ENCODE measurements at places on chromosomes 16 and 17. TPM values are rescaled to one million over a fixed set of nuclear protein-coding genes. Genes with fewer than 3 reads are reported as not detected.

Gene PLK1
- 45.7 TPM for total RNA-seq

Gene HP
- total RNA-seq: not detected

Gene MFSD11
- 15.1 TPM for total RNA-seq

Gene HASPIN
- total RNA-seq: 25.3 TPM

Gene KRT25
- total RNA-seq: not detected

Gene CTNS
- total RNA-seq: 46.7 TPM

Gene SULT1A3
- 15.6 TPM for total RNA-seq

Gene CCR7
- total RNA-seq: 220 TPM

Gene ZNF287
- total RNA-seq: 5.2 TPM

Gene TBL3
- total RNA-seq: 87.5 TPM

Gene SALL1
- total RNA-seq: not detected

Gene APOBR
- total RNA-seq: 4.1 TPM

Gene SMPD3
- total RNA-seq: 0.40 TPM

Gene ZNF286A
- 25.6 TPM for total RNA-seq
